ENCODE measurements at places on chromosomes 1 and 21. TPM values are rescaled to one million over a fixed set of nuclear protein-coding genes. Genes with fewer than 3 reads are reported as not detected.

Gene TSTD1
- polyA plus RNA-seq, result 244 TPM

GRCh38 chr1:187469836-187470235, 641.1 kb downstream of the PLA2G4A start:
- no peak for DNase-seq

DNA sequence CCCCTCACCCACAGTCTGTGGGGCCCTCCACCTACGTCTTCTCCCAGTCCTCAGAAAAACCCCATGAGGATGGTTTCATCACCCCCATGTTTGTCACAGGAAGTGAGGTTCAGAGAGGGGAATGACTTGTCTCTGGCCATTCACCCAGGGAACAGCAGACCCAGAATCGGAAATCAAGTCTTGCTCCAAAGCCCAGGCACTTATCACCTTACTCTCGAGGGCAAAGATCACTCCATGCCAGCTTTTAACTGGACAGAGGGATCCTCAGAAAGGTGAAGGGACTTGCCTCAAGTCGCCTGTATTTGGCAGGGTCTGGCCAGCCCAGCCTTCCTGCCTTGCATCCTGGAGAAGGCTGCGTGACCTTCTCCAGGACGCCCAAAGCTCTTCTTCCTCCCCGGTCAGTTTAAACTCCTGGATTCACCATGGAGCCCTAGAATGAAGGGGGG, 57.9 kb upstream of the SSBP3 start:
- no peak for DNase-seq

Gene KCNC4
- polyA plus RNA-seq, result 3.5 TPM

Gene GNAT2
- polyA plus RNA-seq, result not detected

- no peak for DNase-seq
Measured at GRCh38 chr21:34055615-34056014, 17.8 kb upstream of the MRPS6 start.

GRCh38 chr1:229620876-229621275, 5.0 kb downstream of the TAF5L start:
- no peak for DNase-seq

GRCh38 chr1:222996310-222996975, 146.6 kb downstream of the TLR5 start:
- no peak for DNase-seq

Data from GM23338 (cell line).